ENCODE measurements at places on chromosomes 13 and 19.

DNA sequence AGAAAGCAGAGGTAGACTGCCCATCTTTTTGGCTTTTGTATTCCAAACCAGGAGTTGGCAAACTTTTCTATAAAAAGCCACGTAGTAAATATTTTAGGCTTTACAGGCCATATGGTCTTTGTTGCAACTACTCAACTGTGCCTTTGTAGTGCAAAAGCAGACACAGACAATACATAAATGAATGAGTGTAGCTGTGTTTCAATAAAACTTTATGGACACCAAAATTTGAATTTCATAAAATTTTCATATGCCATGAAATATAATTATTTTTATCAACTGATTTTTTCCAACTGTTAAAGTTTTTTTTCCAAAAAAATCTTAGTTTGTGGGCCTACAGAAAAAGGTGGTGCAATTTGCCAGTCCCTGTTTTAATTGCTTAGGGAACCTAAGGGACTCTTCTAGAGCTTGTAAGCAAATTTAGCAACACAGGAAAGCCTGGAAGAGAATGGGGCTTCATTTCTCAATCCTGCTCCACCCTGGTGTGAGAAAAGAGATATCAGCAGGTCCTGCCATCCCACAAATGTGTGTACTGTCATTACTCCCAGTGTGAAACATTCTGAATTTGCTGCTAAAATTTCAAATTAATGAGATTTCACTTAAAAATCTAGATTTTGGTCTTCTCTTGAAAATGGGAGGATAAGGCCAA lies 194.2 kb downstream of the RGCC start:
- no peak for DNase-seq

- no peak for DNase-seq
Observed at GRCh38 chr13:29607465-29607864, 12.0 kb upstream of the SLC7A1 start.

DNA sequence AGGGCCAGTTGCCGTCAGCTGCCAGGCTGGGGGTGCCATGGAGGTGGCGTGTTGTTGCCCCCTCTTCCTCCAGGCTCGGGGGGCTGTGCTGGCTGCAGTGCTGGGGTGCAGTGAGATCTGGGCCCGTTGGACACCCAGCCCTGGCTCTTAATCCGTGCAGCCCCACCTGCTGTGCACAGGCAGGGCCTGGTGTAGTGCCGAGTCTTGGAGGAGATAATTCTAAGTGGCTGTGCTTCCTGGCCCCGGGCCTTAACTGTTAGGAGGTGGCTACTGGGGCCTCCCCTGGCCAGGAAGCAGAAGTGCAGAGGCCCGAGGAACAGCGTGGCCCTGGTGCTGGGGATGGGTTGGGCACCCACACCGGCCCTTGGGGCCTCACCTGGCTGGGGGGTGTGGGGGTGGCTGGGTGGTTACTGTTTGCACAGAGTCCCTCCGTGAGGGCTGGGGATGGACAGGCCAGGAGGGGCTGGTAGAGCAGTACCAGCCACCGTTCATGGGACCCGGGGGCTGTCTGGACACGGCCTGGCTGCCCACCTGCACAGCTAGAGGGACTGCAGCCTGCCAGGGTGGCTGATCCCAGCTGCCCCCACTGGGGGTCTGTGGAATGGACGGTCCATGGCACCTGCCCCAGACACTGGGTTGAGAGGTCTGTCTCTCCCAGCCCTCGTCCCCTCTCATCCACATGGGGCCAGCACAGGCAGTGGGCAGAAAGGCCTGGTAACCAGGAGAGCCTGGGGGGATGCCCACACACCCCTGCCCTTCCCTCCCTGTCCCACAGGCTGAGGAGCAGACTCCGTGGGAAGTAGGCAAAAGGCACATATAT lies 3.3 kb downstream of the GPX4 start:
- DNase-seq, result no peak

- DNase-seq, result no peak
Observed at GRCh38 chr19:23525276-23525852, 130.1 kb upstream of the ZNF91 start.

- no peak for DNase-seq
Observed at GRCh38 chr13:29946093-29946492, 95.7 kb upstream of the UBL3 start.

DNA sequence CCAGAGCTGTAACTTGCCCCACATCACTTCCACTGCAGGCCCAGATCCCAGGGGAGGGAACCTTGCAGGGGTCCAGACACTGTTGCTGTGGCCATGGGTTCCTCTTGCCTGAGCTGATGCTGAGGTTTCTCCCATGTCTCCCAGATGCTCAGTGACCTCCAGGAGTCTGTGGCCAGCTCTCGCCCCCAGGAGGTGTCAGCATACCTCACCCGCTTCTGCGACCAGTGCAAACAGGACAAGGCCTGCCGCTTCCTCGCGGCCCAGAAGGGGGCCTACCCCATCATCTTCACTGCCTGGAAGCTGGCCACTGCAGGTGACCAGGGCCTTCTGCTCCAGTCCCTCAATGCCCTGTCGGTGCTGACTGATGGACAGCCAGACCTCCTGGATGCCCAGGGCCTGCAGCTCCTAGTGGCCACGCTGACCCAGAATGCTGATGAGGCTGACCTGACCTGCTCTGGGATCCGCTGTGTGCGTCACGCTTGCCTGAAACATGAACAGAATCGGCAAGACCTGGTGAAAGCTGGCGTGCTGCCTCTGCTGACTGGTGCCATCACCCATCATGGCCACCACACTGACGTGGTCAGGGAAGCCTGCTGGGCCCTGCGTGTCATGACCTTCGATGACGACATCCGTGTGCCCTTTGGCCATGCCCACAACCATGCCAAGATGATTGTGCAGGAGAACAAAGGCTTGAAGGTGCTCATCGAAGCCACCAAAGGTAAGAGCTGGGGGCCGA lies 12.1 kb upstream of the SLC25A42 start:
- DNase-seq, result no peak

GRCh38 chr13:82661126-82661525 lies 1221.1 kb downstream of the SLITRK1 start:
- no peak for DNase-seq

- no peak for DNase-seq
Observed at GRCh38 chr19:46241626-46242025, 12.1 kb downstream of the IGFL1 start.

- DNase-seq, result no peak
Observed at GRCh38 chr19:8877854-8878705, 45.9 kb downstream of the MBD3L1 start.

DNA sequence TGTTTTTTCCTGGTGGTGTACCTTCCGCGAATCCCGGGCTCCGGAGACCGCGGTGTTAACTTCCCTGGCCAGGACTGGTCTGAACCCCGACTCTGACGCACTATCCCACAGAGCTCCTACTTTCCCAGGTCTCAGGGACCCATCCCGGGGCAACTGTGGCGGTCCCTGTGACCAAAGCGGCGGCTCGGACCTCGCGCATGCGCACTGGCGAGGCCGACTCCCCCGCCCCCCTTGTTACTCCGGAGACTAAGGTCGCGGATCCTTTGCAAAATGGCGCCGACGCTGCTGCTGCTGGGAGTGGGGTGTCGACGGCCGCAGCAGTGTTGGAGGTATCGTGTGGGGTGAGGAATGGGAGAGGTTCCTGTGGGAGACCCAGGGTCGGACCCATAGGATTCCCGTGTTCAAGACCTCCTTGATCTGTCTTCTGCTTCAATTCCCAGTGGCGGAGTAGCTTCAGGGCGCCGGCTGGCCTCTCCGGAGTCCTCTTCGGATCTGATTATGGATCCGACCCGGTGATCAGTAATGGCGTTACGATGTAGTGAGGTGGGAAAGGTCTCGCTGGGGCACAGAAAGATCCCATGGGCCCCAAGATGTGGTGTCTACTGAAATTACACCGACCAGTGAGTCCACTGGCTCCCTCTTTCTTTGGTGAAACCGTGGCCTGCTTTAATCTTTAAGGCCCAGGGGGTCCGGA lies 66.6 kb upstream of the ZNF527 start:
- no peak for DNase-seq

DNA sequence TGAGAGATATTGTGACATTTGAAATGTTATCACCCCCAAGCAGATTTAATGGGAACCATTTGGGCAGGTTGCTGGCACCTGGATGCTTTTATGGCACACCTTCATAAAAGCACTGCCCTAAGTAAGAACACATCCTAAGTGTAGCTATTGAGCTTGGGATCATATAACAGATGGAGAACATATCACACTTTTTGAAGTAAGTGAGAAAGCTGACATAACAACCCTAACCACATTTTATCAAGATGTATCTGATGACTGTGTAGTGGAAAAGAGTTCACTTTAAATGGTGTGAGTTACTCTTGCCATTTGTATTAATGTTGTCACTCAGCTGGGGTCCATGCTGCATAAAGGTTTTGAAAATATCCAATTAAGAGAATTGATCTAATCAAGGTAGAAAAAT lies 287.9 kb downstream of the DCLK1 start:
- no peak for DNase-seq

GRCh38 chr13:29918845-29919244 lies 68.4 kb upstream of the UBL3 start:
- no peak for DNase-seq

DNA sequence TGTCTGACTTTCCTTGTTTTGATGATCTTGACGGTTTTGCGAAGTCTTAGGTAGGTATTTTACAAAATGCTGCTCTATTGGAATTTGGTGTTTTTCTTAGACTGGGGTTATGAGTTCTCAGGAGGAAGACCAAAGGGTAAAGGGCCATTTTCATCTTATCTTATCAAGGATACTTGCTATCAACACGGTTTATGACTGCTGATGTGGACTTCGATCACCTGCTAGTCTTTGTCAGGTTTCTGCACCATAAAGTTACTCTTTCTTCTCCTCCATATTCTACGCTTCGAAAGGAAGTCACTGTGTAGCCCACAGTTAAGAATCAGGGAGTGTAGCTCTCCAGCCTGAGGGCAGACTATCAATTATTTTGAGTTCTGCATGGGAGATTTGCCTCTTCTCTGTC lies 7.4 kb upstream of the CEBPG start:
- DNase-seq, result no peak

GRCh38 chr13:72218966-72219365 lies 352.0 kb upstream of the DACH1 start:
- DNase-seq, result no peak

- DNase-seq, result no peak
Observed at GRCh38 chr13:71912524-71912923, 45.5 kb upstream of the DACH1 start.

GRCh38 chr19:2207008-2207407 lies 29.1 kb downstream of the PLEKHJ1 start:
- DNase-seq, result no peak

- no peak for DNase-seq
Observed at GRCh38 chr19:35138305-35138892, at the start of gene FXYD1. TSS of gene FXYD1 (plus strand) at chr19:35138824. CDS start at chr19:35140080, 1,256 bp downstream.
